Sigmoid colon (tissue), 7 donors: ENCODE measurements at places on chromosomes 12 and 14. TPM values are rescaled to one million over a fixed set of nuclear protein-coding genes. Genes with fewer than 3 reads are reported as not detected.

GRCh38 chr12:728781-729180, 23.6 kb upstream of the WNK1 start:
- H3K27me3 ChIP-seq, result no peaks in the 10 kb centered on the region
- no peak overlapping the region for H3K27ac ChIP-seq
- DNase-seq, result no peak
- H3K4me1 ChIP-seq, result peaks cover 7% of the 10 kb centered on the region

E2F7 gene
- total RNA-seq, result not detected

DNA sequence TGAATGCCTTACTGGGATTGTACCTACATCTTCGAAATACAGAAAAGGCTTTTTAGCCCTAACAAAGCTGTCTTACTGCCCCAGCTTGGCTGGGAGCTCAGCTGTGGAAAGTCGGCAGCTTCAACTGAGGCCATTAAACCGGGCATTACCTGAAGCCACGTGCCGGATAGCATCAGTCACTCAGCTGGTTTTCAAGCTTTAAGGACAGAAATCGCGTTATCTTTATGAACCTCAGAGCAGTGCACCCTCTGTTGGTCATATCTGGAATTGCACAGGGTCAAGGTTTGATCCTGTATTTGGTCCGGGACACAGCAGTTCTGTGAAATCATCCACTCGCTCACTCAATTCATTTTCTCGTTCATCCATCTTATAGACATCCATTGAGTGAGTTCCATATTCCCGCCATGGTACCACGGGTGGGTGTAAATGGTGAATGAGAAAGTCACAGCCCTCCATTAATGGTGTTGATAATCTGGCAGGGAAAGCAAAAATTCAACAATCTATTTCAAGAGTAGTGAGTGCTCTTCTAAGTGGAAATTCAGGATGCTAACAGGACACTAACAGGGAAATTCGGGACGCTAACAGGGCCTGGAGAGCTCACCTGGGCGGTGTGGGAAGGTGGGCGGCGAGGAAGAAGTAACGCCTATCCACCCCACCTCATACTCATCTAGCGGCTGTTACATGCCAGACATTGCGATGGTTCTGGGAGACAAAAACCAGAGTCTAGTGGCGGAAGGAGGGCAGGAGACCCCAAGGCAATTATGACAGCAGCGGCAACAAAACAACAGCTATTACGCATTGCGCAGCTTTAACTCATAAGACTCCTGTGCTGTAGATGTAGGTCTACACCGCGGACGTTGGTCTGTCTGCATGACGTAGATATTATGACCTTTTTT, 60.6 kb upstream of the TCL1A start:
- no peak overlapping the region for H3K27ac ChIP-seq
- H3K36me3 ChIP-seq, result no peaks in the 10 kb centered on the region
- no peaks in the 10 kb centered on the region for H3K4me1 ChIP-seq
- no peaks in the 10 kb centered on the region for H3K27me3 ChIP-seq

CRIP2 gene
- 50.0 TPM for total RNA-seq

DNA sequence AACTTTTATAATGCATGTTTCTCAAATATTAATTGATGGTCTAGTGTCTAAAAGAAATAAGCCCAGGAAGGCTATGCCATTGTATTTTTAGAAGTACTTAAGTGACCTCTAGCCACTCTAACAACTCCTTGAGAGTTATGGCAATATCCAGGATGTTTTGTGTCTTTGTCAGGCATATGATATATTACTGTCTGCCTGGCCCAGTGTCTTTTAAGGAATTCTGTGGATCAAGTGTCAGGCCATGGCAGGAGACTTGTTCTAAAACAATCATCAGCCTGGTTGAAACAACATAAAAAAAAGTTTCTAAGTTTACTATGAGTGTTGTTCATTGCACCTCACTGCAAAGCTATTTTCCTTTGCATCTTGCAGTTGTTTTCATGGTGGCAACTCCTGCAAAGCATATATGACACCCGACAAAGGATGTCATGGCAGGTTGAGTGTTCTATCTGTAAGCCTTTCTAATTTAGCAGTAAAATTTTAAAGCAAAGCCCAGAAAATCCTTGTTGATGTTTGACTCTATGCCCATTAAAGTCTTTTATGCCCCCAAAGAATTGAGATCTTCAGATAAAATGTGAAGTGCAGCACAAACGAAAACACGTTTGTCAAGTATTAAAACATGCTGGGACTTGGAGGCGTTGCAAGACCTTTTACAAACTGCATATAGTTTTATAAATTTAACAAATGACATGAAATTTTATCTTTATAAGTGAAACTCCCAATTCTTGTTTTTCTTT, 89.5 kb upstream of the SLC38A2 start:
- no peak overlapping the region for H3K27ac ChIP-seq
- H3K4me3 ChIP-seq, result no peak overlapping the region
- no peaks in the 10 kb centered on the region for H3K27me3 ChIP-seq
- DNase-seq, result no peak
- H3K4me1 ChIP-seq, result peaks cover 12% of the 10 kb centered on the region

DNA sequence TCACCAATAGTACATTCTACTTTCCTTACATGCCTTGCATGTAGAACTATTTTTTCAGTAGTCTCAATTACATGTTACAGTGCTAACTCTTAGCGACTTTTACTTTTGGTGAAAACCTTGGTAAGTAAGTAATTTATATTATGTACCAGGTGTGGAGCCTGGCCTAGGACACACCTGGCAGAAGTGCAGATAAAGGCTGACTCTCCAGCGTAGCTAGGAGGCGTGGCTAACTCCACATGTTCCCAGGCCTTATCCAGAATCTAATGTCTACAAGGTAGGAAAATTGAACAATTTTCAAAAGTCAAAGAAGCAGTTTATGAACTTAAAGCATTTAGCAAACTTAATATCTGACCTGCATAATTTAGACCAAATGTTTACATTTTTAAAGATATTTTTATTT, 157.4 kb downstream of the DHRS2 start:
- H3K27me3 ChIP-seq, result no peaks in the 10 kb centered on the region
- no peak overlapping the region for H3K27ac ChIP-seq
- H3K4me3 ChIP-seq, result no peak overlapping the region
- no peak for DNase-seq
- H3K4me1 ChIP-seq, result no peaks in the 10 kb centered on the region

- peaks cover 94% of the 10 kb centered on the region for H3K4me1 ChIP-seq
- H3K27ac ChIP-seq, result peak overlapping the region; percentile 69
- DNase-seq, result no peak
- H3K36me3 ChIP-seq, result peaks cover 16% of the 10 kb centered on the region
Observed at GRCh38 chr12:47802312-47802711, 17.4 kb downstream of the HDAC7 start.

EFS gene
- total RNA-seq, result 10.4 TPM

DNA sequence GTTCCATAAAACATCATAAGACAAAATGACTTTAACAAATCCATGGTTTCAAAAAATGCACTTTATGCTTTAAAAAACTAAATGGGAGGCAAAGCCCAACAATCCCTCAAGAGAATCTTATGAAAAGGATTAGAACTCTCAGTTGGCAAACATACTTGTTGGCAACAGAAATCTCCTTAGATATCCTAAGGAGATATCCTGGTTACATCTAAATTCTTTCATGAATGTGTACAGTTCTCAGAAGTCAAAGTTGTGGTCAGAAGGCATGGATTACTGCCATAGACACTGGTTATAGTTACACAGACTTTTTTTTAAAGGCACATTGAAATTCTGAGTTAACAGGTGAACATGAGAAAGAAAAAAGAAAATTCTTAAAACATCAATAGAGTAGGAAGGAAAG, 17.5 kb upstream of the ISM2 start:
- no peak overlapping the region for H3K27ac ChIP-seq
- DNase-seq, result no peak
- H3K4me1 ChIP-seq, result no peaks in the 10 kb centered on the region
- no peaks in the 10 kb centered on the region for H3K27me3 ChIP-seq
- no peak overlapping the region for H3K4me3 ChIP-seq
- peaks cover 27% of the 10 kb centered on the region for H3K36me3 ChIP-seq
